ENCODE measurements at places on chromosomes 4 and X.

- DNase-seq: no peak
These were observed 712 bp downstream of the PNPLA4 start for GRCh38 chrX:7926501-7926900.

- no peak for DNase-seq
These were observed 70.7 kb downstream of the ATG4A start for GRCh38 chrX:108162265-108162664.

DNA sequence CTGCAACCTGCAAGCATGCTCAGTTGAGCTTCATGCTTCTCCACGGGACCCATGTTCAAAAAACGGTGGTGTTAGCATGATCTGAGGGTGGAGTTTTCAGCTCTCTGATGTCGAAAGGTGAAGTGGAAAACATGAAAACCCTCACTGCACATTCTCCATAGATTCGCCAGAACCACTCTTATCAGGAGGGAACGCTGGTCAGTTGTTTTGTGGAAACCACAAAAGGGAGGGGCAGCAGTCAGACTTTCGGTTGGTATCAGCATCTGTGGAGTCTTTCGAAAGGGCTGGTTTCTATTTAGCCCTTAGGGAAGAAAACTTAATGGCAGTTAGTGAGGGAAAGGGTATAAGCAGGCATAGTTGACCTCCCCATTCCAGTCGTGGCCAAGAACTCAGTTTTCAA, 12.6 kb downstream of the PPA2 start:
- peak; percentile 41 for DNase-seq

GRCh38 chr4:35900286-35901243, 343.7 kb downstream of the ARAP2 start:
- DNase-seq: no peak

GRCh38 chrX:48793935-48794334, 7.5 kb downstream of the GATA1 start:
- DNase-seq: no peak

- DNase-seq: no peak
These were observed 126.6 kb downstream of the SH3RF1 start for GRCh38 chr4:169144061-169144600.

DNA sequence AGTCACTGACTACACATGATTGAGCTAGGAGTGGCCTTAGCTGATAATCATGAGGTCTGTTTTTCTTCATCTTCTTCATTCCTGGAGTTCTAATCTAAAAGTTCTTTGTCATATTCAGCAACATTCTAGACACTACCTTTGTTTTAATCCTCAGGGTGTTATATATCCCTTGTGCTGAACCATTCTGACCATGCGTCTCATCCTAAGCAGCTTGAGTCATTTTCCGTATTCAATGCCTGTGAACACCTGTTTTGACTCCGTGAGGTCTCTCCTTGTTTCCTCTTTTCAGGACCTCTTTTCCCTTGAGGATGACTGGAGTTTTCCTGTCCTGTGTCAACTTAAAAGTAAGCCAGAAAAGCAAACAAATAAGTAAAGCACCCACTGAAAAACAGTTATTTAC, 597.9 kb downstream of the GBA3 start:
- no peak for DNase-seq

DNA sequence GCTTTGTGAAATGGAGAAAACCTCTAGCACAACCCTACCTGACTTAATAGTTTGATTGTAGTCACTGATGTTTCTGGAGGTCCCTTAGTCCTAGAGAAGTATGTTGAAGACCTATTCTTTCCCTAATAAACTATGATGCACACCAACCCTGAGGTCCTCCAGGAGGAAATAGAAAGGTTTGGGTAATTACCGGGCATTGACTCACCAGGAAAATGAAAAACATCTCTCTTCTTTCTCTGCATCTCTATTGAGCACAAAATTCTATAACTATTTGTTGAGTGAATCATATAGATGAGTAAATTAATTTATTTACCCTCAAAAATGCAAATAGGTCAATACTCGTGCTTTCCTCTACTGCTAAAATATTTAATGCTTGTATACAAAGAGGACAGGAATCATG, 582.4 kb upstream of the FAM241A start:
- no peak for DNase-seq

DNA sequence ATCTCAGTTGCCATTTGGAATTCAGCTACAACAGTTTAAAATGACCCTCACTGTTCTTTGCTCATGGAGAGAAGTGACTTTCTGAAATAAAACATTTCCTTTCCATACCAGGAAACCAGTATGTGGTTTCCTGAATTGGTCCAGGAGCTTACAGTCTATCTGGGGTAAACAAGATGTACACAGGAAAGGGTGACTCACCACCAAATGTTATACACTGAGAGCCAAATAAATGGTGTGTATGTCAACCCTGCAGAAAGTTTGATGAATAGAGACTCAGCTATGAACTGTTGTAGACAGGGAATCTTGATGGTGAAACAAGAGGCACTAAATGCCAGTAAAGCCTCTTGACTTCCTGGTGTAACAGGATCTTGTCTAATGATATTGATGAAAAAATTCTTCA, 100.4 kb downstream of the HS6ST2 start:
- no peak for DNase-seq

GRCh38 chr4:3518511-3518880, 13.7 kb downstream of the LRPAP1 start:
- DNase-seq: no peak

- no peak for DNase-seq
These were observed 74.2 kb downstream of the RTL9 start for GRCh38 chrX:110432906-110433215.

- DNase-seq: peak; percentile 63
These were observed 72.9 kb downstream of the CLNK start for GRCh38 chr4:10611673-10612072.

DNA sequence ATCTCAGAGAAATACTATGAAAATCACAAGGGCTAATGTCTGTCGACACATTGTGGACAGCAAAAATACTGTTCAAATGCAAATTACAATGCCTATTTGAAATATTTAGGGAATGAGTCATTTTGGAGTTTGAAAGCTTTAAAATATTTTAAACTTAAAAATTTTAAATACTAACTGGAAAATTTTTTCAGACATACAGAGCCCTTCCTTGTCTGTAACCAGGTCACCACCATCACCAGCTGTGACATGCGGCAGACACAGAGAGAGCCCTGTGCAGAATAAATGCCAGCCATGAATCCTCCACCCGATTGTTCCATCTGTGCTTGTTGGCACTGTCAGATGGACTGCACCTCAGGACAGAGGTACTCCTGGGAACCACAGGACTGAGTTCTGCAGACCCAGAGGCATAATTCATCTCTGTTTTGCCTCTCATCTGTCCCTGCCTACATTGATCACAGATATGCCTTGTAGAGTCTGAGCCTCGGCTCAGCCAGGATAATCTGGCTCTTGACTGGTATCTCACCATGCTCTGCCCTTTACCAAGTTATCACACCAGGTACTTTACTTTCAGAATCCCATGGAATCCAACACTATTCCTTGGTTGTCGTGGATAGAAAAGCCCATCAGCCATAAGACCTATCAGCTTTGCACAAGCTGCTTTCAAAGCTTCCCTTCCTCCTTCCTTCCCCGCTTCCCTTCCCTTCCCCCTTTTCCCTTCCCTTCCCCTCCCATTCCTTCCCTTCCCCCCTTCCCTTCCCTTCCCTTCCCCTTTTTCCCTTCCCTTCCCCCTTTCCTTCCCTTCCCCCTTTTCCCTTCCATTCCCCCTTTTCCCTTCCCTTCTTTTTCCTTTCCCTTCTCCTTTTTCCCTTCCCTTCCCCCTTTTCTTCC, 67.2 kb downstream of the TBC1D9 start:
- DNase-seq: no peak

DNA sequence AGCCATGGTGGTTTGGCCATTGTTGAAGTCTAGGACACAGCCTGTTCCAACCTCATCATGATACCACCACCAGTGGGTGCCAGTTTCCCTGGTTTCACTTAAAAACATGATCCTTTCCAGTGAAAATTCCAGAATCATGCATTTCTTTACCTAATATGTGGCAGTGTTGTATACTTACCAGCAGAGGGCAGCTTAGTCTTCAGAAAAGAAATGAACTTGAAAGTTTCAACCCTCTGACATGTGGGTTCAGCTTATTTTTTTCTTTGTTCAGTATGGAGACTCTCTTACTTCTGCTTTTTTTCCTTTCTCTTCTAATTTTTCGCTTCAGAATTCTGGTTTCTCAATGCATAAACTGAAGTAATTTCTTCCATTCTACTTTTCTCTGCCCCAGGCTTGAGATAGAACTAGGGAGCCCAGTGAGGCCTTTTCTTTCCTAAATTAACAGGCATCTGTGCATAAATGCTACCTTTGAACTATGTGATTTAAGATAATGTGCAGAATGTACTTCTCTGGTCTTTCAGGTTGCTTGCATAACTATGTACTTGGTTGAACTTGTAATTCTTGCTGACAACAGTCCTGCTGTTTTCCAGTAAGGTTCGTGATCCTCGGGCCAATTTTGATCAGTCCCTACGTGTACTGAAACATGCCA, 10.7 kb downstream of the LIAS start:
- DNase-seq: peak; percentile 60

GRCh38 chrX:13305108-13305507, 14.7 kb downstream of the ATXN3L start:
- DNase-seq: no peak

DNA sequence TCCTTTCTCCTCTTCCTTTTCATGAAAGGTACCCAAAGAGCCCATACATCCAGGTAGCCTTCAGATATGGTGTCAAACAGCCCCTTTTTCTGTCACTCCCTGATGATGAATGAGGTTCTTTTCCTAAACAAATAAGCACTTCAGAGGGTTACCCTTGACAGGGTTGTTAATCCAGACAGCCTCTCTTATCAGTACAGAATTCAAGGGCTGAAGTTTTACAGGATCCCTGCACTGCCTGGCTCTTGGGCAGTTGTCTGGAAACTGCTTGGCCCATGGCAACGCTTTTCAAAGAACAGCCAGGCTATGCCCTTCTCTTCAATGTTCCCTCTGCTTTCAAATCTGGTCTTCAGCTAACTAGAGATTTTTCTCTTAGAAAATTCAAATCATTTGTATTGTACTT, 352.6 kb upstream of the FAM241A start:
- no peak for DNase-seq

GRCh38 chr4:26525136-26525770, 35.0 kb upstream of the CCKAR start:
- no peak for DNase-seq

GRCh38 chr4:3708103-3708510, 58.1 kb upstream of the ADRA2C start:
- no peak for DNase-seq

GRCh38 chr4:177264788-177265422, 44.8 kb upstream of the NEIL3 start:
- no peak for DNase-seq

DNA sequence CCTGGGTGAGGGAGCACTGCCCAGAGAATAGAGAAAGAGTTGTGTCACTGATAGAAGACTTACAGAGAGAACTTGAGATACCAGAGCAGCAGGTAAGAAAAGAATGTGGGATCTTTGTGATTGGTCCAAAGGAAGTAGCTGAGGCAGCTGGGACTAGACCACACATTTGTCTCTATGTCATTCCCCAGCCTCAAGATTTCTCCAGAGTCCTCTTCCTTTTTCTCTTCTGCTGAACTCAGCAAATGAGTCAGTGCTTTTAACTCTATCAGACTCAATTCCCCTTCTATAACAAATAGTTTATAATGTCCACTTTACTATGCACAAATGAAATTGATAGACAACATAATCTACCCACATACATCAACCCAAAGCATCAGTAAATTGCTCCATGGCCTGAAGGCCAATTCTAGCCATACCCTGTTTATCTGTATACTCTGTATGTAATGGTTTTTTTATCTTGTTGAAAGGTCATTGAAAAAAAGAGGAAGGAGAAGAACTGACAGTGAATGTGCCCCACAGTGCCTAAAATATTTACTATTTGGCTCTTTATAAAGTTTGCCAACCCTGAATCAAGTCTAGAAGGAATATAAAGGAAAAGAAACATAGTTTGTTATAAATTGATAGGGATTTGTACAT, 38.2 kb downstream of the ETDC start:
- no peak for DNase-seq

- no peak for DNase-seq
These were observed 964 bp downstream of the VEGFC start for GRCh38 chr4:176791591-176792325.

DNA sequence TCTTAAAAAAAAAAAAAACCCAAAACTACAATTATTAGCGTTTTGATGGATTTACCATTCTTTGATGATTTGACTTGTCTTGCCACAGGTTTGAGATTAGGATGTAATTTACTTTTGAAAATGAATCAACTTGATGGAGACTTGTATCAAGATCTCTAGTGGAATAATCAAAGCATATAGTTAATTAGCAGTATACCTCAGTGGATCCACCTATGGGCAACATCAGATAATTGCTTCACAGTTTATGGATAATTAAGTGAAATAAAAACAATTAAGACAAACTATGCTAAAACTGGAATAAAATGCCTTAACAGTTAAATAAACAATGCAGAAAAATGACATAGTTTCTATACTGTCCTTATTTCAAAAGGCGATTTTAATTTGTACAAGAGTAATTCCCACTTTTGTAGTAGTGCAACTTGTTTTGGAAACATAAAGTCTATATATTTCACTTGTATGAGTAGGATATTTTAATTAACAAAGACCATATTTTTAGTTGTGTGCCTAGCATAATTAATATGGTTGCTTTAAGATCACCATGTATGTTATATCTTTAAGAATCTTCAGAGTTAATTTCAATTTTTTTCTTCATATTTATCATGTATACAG, 4.2 kb downstream of the CPEB2 start:
- peak; percentile 9 for DNase-seq

GRCh38 chr4:105808750-105809041, 86.6 kb upstream of the NPNT start:
- DNase-seq: peak; percentile 23

GRCh38 chr4:140154572-140154891, 548 bp upstream of the MAML3 start:
- DNase-seq: no peak

DNA sequence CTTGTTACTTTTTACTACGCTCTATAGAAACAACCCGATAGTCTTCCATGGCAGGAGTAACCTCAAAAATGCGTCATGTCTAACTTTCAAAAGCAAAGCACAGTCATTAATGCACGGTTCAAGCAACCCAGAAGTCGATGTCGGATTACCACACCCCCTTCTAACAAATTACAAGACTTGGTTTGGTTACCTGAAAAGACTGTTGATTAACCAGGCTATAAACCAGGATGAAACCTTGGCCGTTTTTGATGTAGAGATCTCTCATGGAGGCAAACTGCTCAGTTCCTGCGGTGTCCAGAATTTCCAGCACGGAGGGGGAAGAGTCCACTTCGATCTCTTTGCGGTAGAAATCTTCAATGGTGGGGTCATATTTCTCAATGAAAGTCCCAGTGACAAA, 2.4 kb downstream of the RAP2C start:
- DNase-seq: peak; percentile 20

GRCh38 chr4:186570193-186570996, 15.0 kb upstream of the MTNR1A start:
- no peak for DNase-seq

All from SW480 (cell line).